COLO829 (cell line): ENCODE measurements at places on chromosomes 1 and 21.

- no peak for DNase-seq
Measured at GRCh38 chr1:185570962-185571361, 163.2 kb upstream of the HMCN1 start.

- no peak for DNase-seq
Measured at GRCh38 chr1:25683731-25684130, 67.1 kb downstream of the MAN1C1 start.

- DNase-seq = no peak
Measured at GRCh38 chr1:158371188-158371953, 17.7 kb downstream of the CD1E start.

DNA sequence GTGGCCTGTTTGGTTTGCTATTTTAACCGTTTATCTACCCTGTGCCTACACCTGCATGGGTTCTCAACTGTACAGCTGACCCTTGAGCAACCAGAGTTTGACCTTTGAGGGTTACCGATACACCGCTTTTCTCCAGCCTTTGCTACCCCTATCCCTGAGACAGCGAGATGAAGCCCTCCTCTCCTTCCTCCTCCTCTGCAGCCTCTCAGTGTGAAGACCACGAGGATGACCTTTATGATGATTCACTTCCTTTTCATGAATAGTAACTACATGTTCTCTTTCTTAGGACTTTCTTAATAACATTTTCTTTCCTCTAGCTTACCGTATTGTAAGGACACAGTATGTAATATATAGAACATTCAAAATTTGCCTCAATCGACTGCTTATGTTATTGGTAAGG is 14.5 kb upstream of the RNF187 start:
- peak; percentile 60 for DNase-seq

DNA sequence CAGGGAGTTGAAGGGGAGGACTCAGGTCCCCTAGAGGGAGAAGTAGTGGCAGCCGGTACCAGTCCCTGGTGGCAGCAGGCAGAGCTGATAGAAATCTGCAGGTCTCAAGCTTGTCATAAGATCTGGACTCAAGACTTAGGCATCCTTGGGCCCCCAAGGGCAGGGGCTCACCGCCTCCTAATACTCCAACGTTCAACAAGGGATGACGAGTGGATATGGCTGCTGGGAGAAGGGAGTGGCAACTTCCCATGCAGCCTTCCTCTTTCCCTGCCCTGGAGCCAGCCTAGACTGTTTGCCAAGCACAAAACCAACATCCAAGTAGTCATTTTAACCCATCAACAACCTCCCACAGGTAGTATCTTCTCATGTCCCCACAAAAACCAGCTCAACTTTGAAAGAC is 6.9 kb downstream of the TRABD2B start:
- DNase-seq = no peak

DNA sequence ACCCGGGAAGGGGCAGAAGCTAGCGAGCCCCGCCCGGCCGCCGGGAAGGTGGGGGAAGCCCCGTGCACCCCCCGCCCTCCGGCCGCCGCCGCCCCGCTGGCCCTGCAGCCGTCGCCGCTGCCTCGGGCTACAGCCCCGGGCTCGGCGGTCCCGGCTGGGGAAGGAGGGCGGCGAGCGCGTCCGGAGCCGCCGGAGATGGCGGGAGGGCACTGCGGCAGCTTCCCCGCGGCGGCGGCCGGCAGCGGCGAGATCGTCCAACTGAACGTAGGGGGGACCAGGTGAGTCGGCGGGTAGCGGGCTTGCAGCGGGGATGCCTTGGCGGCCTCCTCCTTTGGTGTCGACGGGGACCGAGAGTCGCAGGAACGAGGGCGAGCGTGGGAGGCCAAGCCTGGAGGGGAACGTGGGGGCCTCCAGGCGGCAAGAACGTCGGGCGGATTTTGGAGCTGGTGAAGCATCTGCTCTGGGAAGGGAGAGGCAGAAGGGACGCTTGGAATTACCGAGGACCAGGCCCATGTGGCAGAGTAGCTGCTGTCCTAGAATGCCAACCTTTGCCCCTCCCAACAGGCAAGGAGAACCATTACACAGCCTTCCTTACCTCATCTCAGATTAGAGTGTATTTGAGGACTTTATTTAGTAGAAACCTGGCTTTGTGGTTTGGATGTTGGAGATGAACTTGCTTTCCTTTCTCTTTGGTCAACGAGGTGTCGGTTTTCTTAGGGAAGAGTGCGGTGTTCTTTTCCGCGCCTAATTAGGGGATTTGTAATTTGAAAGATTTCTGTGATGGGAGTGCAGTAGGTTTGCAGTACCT is 591 bp downstream of the KCTD3 start:
- DNase-seq = peak; percentile 66

GRCh38 chr1:7616076-7616832 is 154.8 kb upstream of the VAMP3 start:
- DNase-seq = peak; percentile 17

DNA sequence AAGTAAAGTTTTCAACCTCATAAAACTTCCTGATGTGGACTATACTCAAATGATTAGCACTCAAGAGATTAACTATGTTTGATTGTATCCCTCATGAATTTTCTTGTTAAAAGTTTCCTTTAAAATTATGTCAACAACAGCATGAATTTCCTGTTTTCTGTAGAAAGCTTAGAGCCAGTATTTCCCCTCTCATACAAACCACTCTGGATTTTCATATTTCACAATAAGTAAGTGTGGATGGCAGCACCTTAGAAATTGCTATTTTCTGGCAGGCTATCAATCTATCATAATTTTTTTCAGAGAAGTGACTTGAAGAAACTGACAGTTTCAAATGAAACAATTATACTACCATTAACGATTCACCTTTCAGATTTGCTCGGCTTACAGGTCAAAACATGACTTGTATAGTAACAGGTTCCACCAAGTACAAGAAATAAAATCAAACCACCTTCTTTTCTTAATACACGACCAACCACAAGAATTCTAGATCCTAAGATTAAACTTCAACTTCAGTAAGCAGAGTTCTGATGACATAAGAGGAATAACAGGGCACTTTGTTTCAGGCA is 20.8 kb downstream of the ELK4 start:
- DNase-seq = no peak

GRCh38 chr1:114164840-114165543 is 11.3 kb upstream of the SYT6 start:
- no peak for DNase-seq

GRCh38 chr1:211579440-211580302 is 710 bp upstream of the SLC30A1 start:
- DNase-seq = peak; percentile 29

- no peak for DNase-seq
Measured at GRCh38 chr1:206472454-206472853, 2.2 kb downstream of the IKBKE start.

GRCh38 chr21:41631564-41632461 is 123.9 kb upstream of the TMPRSS2 start:
- no peak for DNase-seq
